ENCODE measurements at places on chromosomes 5 and 9.

- DNase-seq: no peak
Measured at GRCh38 chr5:63233361-63233760, 654.7 kb downstream of the LRRC70 start.

DNA sequence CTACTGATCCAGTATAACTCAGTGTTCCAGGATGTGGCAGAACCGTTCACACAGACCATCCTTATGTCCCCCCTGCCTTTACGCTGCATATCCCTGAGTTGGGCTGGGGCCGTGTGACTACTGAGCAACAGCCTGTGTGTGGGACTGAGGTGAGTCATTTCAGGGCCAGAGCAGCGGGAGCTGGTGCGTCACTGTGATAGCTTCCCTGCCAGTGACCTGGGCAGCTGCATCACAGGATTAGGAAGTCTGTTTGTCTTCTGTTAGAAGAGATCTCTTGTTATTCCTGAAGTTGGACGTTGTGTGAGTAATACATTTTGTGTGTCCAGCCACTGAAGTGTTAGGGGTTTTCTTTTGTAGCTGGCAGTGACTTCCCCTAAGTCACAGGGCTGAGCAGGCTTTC lies 35.6 kb downstream of the TPPP start:
- DNase-seq: no peak

- DNase-seq: no peak
Measured at GRCh38 chr5:175279506-175279905, 164.5 kb downstream of the DRD1 start.

- DNase-seq: no peak
Measured at GRCh38 chr9:103709366-103709765, 384.7 kb upstream of the SMC2 start.

DNA sequence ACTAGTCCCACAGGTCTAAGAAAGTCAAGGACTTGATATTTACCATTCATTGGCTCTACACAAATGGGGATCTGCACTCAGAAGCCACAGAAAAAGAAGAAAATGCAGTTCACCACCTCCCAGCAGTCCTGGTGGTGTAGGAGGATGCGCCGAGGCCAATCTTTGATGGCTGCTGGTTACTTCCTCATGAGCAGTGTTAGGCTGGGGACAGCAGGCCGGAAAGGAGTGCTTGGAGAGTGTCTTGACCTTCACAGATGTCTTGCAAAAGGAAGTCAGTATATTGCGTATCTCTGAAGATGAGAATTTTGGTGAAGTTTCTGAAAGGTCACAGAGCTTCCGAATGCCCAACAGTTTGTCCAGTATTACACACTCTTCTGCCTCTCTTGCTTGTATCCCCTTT lies 597.0 kb downstream of the EBF1 start:
- no peak for DNase-seq

GRCh38 chr9:5864446-5864845 lies 26.2 kb upstream of the MLANA start:
- DNase-seq: no peak

- no peak for DNase-seq
Measured at GRCh38 chr9:86135371-86135770, 36.0 kb upstream of the GOLM1 start.

- no peak for DNase-seq
Measured at GRCh38 chr5:15008921-15009320, 137.3 kb upstream of the ANKH start.

GRCh38 chr5:61330341-61330844 lies 1.7 kb upstream of the ZSWIM6 start:
- DNase-seq: no peak

GRCh38 chr5:107806271-107806670 lies 135.5 kb upstream of the EFNA5 start:
- DNase-seq: no peak

- no peak for DNase-seq
Measured at GRCh38 chr5:147234825-147235635, at the start of gene STK32A. Gene STK32A (plus strand): TSS chr5:147235026. CDS start chr5:147239635, 4,609 bp downstream.

- DNase-seq: no peak
Measured at GRCh38 chr9:109794361-109795012, 14.5 kb downstream of the PALM2AKAP2 start.
